ENCODE measurements at places on chromosomes 6 and 20.

- no peak for DNase-seq
Measured at GRCh38 chr20:46701057-46701456, 8.4 kb upstream of the SLC2A10 start.

DNA sequence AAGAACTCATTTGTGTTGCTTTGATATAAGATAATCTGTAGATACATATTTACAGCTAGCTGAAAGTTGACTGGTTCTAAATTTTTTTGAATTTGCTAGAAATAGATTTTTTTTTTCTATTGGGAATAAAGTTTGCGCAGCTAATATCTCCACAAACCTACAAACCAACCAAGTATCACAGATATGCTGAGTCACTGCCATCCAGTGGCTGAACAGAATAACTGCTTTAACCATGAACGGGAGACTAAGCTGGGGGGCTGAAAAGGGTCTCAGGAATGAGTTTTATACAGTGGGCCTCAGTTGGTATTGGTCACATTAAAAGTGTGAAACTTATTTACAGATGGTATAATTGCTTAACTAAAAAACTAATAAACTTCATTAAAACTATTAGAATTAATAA, 326.7 kb upstream of the CNR1 start:
- no peak for DNase-seq

- no peak for DNase-seq
Measured at GRCh38 chr6:69789578-69789977, 7.2 kb downstream of the LMBRD1 start.

DNA sequence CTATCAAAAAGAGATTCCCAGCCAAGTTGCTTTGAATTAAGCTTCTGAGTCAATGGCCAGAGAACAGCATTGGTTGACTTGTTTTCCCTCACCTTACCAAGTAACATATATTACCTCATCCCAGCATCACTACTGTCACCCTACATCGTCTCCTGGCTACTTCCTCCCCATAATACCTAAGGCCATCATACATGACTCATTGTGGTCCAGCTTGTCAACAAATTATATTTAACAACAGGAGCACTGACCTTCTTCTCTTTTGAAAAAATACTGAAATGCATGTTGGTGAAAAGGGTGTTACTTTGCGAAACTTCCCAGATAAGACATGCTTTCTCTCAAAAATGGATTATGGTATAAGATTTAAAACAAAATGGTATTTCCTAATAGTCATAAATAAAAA, 106.9 kb downstream of the TBX18 start:
- no peak for DNase-seq

DNA sequence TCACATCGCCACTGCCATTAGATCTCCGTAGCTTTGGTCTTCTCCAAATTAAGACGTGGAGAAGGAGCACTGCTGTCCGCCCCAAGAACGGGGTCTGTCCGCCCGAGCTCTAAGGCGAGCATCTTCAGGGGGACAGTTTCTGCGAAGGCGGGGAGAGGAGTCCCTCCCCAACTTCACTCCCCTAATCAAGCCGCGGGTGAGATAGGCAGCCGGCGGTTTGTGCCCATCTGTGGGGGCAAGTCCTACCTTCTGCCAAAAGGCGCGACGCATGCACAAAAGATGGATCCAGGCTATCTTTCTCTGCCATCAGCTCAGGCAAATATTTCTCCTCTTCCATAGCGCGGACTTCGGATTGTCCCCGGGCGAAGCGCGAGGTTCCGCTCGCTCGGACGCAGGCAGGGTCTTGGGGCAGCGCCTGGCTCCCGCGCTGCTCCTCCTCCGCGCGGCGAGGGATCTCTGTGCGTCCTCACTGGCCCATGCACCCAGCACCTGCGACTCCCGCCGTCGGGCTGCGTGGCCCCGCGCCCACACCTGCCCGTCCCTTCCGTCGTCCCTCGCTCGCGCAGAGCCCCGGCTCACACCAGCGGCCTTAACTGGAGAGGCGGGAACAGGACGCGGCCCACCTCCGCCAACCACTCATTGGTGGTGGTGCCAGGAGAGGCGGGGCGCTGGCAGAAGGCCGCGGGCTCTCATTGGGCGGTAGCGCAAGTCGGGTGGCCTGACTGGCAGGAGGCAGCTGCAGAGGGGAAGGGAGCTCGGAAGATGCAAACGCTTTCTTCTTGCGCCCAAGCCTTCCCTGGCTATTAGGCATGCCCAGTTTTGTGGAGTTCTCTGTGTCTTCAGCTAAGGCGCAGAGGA, at the start of gene KHDRBS2:
Gene KHDRBS2, minus strand, starts transcription at position 614 of the 858 bp plus-strand sequence.
- DNase-seq = no peak

GRCh38 chr6:17303444-17303843, 22.3 kb downstream of the RBM24 start:
- DNase-seq = no peak

- no peak for DNase-seq
Measured at GRCh38 chr6:3926150-3926482, 76.9 kb downstream of the FAM50B start.

- DNase-seq = no peak
Measured at GRCh38 chr20:35870541-35871258, 83.6 kb downstream of the SCAND1 start.

GRCh38 chr6:108741331-108741989, 106.8 kb upstream of the ARMC2 start:
- no peak for DNase-seq

GRCh38 chr6:100126790-100127484, 132.9 kb upstream of the MCHR2 start:
- DNase-seq = no peak

GRCh38 chr20:62225820-62226635, 6.0 kb upstream of the HRH3 start:
- no peak for DNase-seq

- DNase-seq = no peak
Measured at GRCh38 chr20:22590662-22591061, 6.3 kb upstream of the FOXA2 start.

GRCh38 chr6:15401769-15402250, 155.9 kb downstream of the JARID2 start:
- DNase-seq = no peak

- DNase-seq = no peak
Measured at GRCh38 chr20:53867741-53868351, 202.5 kb downstream of the BCAS1 start.

DNA sequence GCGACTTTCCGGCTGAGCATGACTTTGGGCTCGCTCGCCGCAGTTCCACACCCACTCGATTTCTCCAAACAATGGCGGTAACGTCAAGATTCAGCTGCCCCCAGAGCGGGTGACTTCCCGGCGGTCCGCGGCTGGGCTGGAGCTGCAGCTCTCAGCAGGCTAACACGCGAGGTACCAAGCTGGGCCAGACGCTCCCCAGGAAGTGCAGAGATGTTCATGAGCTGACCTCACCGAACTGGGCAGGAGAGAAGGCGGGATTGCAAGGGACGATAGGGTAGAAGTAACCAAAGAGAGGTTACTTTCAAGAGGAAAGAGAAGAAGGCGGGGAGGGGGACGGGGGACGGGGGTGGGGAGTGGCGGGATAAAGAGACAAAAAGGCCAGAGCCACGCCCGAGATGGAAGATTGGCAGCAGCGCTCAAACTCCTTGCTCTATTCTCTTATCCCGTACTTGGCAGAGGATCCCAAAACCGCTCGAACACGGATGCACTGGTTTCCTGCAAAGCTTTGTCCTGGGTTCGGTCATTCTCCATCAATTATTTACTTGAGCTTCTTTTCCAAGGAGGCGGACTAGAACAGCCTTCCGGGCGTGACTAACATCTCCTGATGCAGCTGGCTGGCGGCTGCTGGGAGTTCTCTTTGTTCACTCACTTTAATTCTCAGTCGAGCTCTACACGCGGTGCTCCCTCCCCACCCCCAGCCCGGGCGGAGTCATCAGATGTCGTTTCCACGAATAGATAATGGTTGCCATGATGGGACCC, at the start of gene MTCL3:
Gene MTCL3, minus strand, starts transcription at position 626 of the 759 bp plus-strand sequence.
- DNase-seq = peak; percentile 55
